ENCODE measurements at places on chromosomes 16 and 17.
A peak's percentile ranks its signal among the peaks of the same experiment; 100 is the strongest.

- DNase-seq = no peak
Observed at GRCh38 chr16:8866118-8866883, 2.5 kb downstream of the CARHSP1 start.

- DNase-seq = no peak
Observed at GRCh38 chr16:57944970-57945739, 25.8 kb downstream of the CNGB1 start.

GRCh38 chr17:45241328-45242028, 19.8 kb downstream of the FMNL1 start:
- DNase-seq = peak; percentile 45

DNA sequence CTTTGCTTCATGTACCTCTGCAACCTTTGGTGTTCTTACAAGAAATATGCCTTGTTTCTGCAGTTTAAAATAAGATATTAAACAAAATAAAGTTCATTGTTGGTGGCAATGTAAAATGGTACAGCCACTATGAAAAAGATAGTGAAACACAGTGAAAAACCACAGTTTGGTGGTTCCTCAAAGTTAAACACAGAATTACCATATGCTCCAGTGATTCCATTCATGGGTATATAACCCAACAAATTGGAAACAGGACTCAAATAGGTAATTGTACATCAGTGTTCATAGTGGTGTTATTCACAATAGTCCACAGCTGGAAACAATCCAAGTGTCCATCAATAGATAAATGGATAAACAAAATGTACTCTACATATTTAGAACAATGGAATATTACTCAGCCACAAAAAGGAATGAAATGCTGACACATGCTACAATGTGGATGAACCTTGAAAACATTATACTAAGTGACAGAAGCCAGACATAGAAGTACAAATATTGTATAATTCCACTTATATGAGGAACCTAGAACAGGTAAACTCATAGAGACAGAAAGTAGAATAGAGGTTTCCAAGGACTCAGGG, 49.2 kb downstream of the CUEDC1 start:
- DNase-seq = no peak

GRCh38 chr16:20735490-20735889, 6.1 kb downstream of the THUMPD1 start:
- no peak for DNase-seq

DNA sequence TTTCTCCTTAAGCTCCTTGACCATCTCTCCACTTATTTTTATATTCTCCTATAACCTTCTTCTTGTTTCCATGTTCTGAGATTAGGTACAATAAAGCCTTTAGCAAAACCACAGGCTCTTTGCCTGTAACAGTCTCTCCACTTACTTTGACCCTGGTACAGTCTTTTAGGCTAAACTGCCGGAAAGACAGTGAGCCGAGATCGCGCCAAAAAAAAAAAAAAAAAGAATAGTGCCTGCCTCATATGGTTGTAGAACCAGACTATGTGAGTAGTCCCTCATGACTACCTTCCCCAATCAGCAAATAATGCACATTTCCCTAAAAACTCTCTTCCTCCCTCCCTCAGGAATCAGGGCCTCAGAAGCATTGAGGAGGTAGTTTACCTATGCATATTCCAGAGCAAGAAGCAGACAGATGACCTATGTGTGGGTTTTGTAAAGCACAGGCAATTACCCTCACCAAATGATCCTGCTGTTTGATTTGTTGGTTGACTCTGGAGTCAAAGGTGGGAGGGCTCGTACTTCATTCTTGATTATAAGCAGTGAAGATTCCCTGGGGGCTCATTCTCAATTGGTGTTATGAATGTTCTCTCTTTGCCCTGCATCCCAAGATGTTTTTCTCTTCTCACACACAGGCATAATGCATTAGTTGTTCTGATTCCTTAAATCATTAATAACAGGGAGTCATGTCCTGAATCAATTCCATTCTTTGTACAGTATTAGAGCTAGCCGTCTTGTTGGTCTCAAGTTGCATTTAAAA, 8.9 kb upstream of the NME1 start:
- no peak for DNase-seq

DNA sequence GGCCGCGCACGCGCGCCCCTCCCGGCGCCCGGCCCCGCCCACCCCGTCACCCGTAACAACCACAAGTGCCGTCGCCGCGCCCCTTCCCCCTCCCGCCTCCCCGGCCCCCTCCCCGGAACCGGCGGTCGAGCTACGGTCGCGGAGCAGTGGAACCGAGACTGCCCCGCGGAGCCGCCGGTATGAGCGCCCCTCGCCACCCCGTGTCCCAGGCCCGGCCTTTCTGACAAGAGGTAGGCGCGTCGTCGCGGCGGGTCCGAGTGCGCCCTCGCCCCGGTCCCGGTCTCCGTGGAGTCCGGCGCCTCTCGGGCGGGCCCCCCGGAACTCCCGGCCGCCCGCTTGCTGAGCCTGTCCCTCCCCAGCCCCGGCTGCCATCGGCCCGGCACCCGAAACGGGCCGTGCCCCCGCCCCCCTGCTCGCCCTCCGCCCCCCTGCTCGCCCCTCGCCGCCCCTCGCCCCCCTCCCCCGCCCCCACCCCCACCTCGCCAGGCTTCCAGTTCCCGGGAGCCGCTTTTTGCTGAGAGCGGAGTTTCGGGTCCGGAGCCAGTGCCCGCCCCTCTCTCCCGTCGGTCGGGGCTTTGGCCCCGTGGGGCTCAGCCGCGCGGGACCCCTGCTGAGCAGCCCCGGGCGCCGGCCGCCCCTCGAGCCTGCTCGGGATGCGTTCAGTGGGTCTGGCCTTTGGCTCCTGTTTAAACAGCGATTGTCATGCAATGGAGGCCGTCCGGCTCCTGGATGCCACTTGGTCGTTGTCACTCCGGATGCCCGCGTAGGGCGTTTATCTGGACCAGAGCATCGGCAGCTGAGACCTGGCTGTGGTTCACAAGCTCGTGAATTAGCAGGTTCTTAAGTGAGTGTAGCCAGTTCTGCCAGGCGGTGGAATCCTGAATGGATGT, at the start of gene SEC14L1:
TSS of gene SEC14L1 (plus strand) at position 92 of the 890 bp plus-strand sequence. CDS start 2,628 bp downstream, outside the sequence.
- no peak for DNase-seq

DNA sequence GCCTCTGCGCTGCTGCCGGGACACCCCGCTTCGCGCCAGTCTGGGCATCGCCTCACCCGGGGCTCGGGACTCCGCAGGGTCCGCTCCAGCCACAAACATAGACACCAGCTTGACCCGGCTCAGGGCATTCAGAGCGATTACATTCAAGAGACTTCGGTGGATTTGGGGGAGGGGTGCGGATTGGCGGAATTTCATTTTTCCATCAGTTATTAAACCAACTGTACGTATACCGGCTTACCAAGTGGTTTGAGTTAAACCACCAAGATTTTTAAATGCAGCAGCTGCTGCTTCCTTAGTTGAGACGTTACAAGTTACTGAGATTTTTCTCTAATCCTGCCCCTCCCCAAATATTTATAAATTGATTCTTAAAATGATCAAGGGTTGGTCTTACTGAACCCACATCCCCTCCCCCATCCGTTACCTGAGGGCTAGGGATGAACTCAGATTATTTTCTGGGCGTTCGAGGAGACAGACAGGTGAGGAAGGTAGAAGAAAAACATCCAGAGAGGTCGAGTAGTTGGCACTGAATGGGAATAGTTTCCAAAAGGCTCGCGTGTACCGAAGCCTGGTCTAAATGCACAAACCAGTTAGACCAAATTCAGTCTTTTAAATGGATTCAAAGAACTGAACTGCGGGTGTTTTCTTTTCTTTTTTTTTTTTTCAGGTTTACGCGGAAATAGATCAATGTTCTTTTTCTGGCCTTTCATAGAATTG, 1.5 kb downstream of the CRHR1 start:
- DNase-seq = no peak

GRCh38 chr17:72425133-72425793, 304.4 kb downstream of the SOX9 start:
- no peak for DNase-seq

DNA sequence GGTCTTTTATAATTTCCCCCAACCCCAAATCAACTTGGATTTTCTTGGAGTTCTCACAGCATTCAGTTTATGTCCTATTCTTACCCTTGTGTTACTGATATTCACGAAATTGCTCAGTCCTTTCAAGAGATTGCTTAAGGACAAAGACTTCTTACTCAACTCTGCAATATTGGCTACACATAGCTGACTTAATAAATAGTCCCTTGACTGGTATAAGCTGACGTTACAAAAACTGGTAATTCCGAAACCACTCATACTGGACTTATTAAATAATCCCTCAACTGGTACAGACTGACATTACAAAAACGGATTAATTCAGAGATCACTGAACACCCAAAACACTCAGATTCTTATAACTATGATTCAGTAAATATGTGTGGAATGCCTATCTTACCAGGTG, 860 bp downstream of the TIGD7 start:
- no peak for DNase-seq

DNA sequence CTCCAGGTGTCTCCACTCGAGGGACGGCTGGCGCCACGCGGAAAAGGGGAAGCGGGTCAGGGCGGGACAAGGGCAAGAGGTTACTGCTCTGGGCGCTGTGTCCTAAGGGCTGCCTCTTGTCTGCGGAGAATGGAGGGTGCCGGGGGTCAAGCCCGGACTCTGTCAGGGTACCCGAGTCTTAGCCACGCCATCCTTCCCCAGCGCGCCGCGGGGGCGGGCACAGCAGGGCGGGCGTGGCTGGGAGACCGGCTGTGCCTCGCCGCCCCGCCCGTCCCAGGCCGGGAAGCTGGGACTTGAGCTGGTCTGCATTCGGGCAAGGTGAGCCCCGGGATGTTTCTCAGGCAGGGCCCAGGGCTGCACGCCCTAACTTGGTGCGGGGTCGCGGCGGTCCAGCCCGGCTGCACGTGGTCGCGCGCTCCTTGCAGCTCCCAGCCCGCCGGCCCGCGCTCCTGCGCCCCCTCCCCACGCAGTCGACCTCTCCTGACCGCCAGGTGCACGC, 6.2 kb upstream of the ACTG1 start:
- DNase-seq = peak; percentile 60

GRCh38 chr16:57284209-57284951, at the start of gene PLLP:
Gene PLLP (minus strand): TSS chr16:57284672. CDS start chr16:57284540, 132 bp downstream.
- peak; percentile 95 for DNase-seq

Data from K562 (cell line).